ENCODE measurements at places on chromosomes 2 and 18.
A peak's percentile ranks its signal among the peaks of the same experiment; 100 is the strongest.

- DNase-seq = no peak
Measured at GRCh38 chr2:30766666-30767065, 40.6 kb downstream of the CAPN13 start.

- DNase-seq = no peak
Measured at GRCh38 chr2:230205721-230206120, 14.1 kb downstream of the SP110 start.

DNA sequence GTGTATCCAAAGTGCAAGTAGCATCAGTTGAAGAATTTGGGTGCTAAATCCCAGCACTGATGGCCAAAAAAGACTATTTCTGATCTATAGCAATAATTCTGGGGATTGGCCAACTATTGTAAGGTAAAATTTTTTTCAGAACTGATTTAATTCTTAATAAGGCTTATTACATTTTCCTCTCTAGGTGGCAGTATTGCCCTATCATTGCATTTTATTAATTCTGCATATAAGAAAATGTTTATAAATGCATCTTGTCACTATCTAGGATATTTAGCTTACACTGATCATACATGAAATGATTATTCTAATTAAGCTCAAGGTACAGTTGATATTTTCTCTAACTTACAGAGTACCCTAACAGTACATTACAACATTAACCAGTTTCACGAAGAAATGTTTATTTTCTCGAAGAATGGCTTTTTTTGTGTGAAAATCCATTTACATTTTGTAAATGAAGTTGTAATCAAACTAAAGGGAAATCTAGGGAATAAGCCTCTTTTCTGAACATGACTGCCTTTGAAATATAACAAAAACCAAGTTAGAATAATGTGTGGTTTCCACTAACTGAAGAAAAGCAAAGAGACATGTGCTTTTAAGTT is 11.0 kb downstream of the TTN start:
- DNase-seq = peak; percentile 39

DNA sequence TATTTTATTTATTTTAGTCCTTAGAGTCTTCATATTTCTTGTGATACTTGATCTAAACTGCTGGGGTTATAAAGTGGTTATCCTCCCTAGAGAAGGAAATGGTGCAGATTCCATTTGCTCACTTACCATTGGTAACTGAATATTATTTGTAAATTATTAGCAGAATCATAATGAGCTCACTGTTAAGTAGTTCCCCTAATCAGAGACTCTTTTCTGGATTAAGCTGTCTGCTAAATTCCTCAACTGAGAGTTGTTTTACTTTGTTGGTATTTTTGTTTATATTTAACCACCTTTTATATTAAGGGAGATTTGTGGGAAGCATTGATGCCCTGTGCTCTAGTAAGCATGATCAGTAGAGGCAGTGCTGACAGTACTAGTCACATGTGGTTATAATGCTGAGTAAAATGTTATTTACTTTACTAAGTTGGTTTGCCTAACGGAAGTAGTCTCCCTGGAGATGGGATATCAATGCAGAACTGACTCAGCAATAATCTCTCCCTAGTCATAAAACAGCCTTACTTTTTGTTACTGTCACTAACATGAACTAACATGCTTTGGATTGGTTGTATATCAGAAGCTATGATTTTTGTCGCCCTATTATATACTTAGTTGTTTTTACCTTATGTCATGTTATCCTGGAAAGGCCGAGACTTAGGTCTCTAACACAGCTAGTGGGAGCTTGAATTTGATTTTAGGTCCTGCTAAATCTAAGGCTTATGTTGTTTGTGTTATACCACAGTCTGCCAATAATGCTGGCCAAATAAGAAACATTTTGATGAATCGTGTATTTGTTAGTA is 166.7 kb downstream of the MCFD2 start:
- DNase-seq = no peak

GRCh38 chr18:42425025-42425424 is 470.0 kb downstream of the PIK3C3 start:
- DNase-seq = no peak

GRCh38 chr18:25420077-25420825 is 68.3 kb upstream of the ZNF521 start:
- no peak for DNase-seq

DNA sequence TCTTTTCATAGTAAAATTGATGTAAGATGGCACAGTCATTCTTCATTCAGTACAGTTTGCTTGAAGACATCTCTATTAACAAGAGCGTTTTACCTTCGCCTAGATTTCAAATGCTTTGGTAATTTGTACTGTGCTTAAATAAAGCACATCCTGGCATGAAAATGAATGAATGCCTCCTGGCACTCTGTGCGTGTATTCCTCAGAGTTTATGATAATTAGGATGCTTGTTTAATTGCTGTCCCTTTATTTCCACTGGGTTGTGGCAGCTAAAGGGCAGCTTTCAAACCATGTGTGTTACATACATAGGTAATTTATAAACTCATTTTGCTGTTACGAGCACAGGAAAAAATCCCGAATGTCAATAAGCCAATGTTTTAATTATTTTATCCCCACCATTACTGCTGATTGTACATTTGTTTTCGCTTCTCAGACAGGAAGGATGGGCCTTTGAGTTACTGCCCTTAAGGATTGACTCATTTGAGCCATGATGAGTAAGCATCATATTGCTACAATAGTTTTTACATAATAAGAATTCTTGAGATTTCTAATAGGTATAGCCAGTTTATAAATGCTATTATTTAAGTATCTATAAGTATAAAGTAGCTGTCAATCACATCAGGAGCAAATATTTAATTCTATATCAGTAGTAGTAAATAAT is 516.5 kb downstream of the XIRP2 start:
- DNase-seq = no peak

GRCh38 chr2:173823543-173823939 is 141.6 kb downstream of the SP3 start:
- no peak for DNase-seq

- no peak for DNase-seq
Measured at GRCh38 chr2:67752199-67752598, 310.6 kb downstream of the C1D start.

- DNase-seq = no peak
Measured at GRCh38 chr2:60376252-60376651, 177.2 kb downstream of the BCL11A start.

- DNase-seq = no peak
Measured at GRCh38 chr2:177396703-177397460, 4.3 kb downstream of the AGPS start.

- no peak for DNase-seq
Measured at GRCh38 chr2:65465124-65465523, 32.7 kb upstream of the SPRED2 start.

DNA sequence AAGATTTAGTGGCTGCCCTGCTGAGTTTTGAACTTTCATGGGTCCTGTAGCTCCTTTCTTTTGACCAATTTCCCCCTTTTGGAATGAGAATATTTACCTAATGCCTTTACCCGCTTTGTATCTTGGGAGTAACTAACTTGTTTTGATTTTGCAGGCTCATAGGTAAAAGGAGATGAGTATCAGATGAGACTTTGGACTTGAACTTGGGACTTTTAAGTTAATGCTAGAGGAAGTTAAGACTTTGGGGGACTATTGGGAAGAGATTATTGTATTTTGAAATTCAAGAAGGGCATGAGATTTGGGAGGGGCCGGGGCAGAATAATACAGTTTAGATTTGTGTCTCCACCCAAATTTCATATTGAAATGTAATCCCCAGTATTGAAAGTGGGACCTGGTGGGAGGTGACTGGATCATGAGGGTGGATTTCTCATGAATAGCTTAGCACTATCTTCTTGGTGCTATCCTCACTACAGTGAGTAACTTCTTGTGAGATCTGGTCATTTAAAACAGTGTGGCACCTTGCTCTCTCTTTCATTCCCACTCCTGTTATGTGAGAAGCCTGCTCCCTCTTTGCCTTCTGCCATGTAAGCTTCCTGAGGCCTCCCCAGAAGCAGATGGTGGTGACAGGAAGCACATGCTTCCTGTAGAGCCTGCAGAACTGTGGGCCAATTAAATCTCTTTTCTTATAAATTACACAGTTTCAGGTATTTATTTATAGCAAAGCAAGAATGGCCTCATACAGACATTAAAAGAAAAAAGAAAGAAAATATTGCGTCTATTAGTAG is 6.1 kb downstream of the ADI1 start:
- no peak for DNase-seq

DNA sequence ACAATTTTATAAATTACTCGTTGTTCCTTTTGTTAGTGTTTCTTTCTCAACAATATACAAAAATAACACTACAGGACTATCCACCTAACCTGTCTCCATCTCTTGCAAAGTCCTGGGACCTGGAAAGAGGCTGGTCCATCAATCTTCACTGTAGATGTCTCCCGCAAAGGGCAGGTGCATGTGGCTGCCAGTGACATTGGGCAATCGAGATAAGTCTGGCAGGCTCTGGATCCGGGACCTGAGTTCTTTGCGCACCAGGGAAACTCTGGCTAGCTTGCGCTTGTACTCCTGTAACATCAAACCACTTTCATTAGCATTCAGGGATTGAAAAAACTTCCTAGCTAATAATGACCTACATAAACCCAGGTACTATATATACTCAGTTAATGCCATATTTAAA is 20.5 kb downstream of the RMP24 start:
- no peak for DNase-seq

DNA sequence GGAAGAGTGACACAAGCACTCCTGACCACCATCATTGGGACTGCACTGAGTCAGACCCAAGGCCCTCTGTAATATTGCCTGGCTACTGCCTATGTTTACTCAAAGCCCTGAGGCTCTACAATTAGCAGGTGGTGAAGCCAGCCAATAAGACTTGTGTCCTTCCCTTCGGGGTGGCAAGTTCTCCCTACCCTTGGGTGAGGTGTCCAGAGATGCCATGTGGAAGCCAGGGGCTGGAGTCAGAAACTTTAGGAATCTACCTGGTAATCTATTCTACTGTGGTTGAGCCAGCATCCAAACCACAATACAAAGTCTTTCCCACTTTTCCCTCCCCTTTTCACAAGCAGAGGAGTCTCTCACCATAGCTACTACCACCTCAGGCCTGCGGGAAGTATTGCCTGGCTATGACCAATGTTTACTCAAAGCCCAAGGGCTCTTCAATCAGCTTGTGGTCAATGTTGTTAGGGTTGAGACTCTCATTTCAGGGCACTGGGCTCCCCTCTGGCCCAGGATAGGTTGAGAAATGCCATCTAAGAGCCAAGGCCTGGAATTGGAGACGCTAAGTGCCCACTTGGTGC is 17.6 kb downstream of the DHRS9 start:
- DNase-seq = no peak

DNA sequence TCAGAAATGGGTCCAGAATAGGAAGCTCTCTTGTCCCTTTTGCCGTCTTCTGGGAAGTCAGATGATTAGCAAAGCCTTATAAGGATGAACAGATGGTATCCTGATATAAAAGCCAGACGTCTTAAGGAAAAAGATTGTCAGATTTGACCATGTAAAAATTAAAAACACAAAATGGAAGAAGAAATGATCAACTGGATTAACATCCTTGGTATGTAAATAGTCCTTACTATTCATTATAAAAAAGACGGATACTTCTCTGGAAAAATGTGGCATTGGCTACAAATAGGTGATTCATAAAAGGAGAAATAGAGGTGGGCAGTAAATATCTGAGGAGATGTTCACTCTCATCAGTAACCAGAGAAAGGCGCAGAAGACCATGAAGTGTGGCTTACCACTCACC is 33.7 kb upstream of the SCLY start:
- DNase-seq = no peak

- no peak for DNase-seq
Measured at GRCh38 chr2:212032032-212032431, 506.6 kb downstream of the ERBB4 start.

DNA sequence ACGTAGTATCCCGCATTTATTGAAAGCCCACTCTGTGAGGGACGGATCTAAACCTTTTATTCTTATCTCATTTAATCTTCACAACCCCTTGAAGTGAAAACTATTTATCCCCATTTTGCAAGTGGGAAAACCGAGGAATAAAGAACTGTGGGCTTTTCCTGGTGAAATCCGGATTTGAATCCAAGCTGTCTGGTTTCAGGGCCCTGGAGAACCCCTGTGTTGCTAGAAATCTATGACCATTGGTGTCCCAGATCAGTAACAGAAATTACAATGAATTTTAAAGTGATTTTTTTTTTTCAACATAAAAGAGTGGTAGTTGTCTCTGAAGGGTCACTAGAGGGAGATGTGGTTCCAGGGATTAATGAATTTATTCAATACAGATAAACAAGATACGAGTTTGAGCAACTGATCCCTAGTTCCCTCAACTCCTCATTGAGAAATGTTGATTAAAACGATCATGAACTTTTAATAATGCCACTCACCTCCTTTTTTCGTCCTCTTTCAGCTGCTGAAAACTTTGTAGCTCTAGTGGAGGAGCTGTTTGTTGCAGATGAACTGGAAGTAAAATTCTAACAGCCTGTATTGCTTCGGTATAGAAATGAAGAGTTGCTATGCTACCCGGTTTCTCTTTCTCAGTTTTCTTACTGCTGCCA is 940 bp downstream of the XRCC5 start:
- DNase-seq = peak; percentile 14

GRCh38 chr2:47945046-47945781 is 38.9 kb upstream of the FBXO11 start:
- no peak for DNase-seq

DNA sequence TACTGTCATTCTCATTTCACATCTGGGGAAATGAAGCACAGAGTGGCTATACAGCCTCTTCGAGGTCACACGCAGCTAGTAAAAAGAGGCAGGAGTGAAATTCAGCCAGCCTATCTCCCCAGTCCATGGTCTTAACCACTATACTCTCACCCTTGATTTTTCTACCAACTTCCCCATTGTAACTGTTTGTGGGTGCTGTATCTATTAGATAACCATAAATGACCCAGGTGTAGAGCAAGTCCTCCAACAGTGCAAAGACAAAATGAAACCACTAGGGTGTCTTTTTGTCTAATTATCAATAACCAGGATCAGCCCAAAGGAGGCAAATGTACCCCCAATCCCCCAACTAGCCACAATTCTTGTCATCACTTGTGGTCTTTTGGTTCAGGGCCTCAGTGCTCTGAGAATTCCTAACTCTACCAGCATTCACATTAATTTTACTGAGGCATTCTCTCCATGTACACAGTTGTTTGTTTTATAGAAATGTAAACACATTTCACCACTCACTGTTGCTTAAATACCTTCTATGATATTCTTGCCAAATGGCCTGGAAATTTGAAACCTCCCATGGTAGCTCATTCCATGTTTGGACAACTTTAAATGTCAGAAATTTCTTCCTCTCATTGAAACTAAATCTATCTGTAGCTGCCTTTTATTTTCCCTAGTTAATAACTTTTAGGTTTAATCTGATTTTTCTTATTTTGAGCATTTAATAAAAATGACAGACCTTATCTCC is 58.7 kb downstream of the SLC40A1 start:
- DNase-seq = peak; percentile 20

DNA sequence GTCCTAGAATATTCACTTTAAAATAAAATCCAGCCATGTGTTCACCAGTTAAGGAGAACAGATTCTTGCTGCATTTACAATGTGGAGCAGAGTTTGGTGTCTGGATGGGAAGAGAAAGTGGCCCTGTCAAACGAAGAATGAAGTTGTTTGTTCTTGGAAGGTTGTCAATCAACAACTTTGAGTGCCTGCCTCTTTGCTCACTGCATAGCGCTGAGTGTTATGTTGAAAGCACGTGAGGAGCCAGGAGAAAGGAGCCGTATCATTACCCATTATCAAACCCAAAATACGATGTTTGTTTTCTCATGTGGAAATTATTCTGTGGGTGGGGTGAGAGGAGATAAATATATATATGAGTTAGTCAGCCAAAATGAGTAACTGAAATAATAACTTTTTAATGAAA is 492.5 kb upstream of the POU3F3 start:
- DNase-seq = no peak
